ENCODE measurements at places on chromosomes 11 and 22. TPM values are rescaled to one million over a fixed set of nuclear protein-coding genes. Genes with fewer than 3 reads are reported as not detected.

Gene OR8D4
- not detected for total RNA-seq

Gene FGF19
- total RNA-seq = not detected

Gene OR51E2
- not detected for total RNA-seq

Gene EXPH5
- 1.8 TPM for total RNA-seq

Gene TRIM66
- 3.7 TPM for total RNA-seq

Gene OR6A2
- 0.06 TPM for total RNA-seq

Gene INSC
- total RNA-seq = not detected

Gene UBQLN3
- not detected for total RNA-seq

Gene CRYBB3
- not detected for total RNA-seq

Gene MRGPRF
- not detected for total RNA-seq

Gene SCUBE1
- 1.4 TPM for total RNA-seq

Gene CCDC89
- 1.1 TPM for total RNA-seq

Gene FGF3
- not detected for total RNA-seq

Gene LRRC56
- total RNA-seq = 0.11 TPM

Gene RASGRP2
- total RNA-seq = not detected

Gene TMEM191C
- total RNA-seq = not detected

Gene AMOTL1
- total RNA-seq = 14.9 TPM

Gene KRTAP5-1
- not detected for total RNA-seq

Gene CDPF1
- 14.3 TPM for total RNA-seq

Gene SCARF2
- total RNA-seq = 9.5 TPM

Gene CTSW
- not detected for total RNA-seq

Gene CEND1
- 1.2 TPM for total RNA-seq

Gene TSKU
- total RNA-seq = 26.3 TPM

Gene GAL3ST1
- total RNA-seq = 0.29 TPM

Gene CNGA4
- total RNA-seq = not detected

Gene LMO2
- 6.0 TPM for total RNA-seq

Gene LDHAL6A
- total RNA-seq = not detected

Gene CHRDL2
- total RNA-seq = not detected

Gene TESMIN
- 1.2 TPM for total RNA-seq

Gene MYO7A
- total RNA-seq = 0.40 TPM

Gene TRMU
- 60.4 TPM for total RNA-seq

Gene PRRG4
- 1.7 TPM for total RNA-seq

Gene NDUFS3
- 137 TPM for total RNA-seq

Gene IL10RA
- total RNA-seq = 0.09 TPM

Gene YIF1A
- total RNA-seq = 143 TPM

Gene OPCML
- total RNA-seq = not detected

Gene KCNK4
- total RNA-seq = 0.23 TPM

Gene SLC29A2
- 0.48 TPM for total RNA-seq

Gene TRPM5
- not detected for total RNA-seq

Gene C11orf65
- total RNA-seq = 0.29 TPM

Gene AGBL2
- total RNA-seq = 0.42 TPM

Gene MS4A14
- not detected for total RNA-seq

Gene APOL3
- total RNA-seq = 9.6 TPM

Gene OR51B5
- total RNA-seq = 0.11 TPM

Gene CCDC81
- 0.29 TPM for total RNA-seq

Gene ART5
- 0.46 TPM for total RNA-seq

Gene CASP12
- total RNA-seq = not detected

Gene L3MBTL2
- total RNA-seq = 23.4 TPM

Gene CPT1A
- 12.4 TPM for total RNA-seq

Gene MEI1
- 0.42 TPM for total RNA-seq

Gene SYT7
- total RNA-seq = 0.77 TPM

Gene OR51B2
- total RNA-seq = not detected

Gene SSTR3
- total RNA-seq = not detected

Data from Daoy (cell line).